ENCODE measurements at places on chromosomes 13 and 19.

GRCh38 chr13:74560325-74560724 lies 426.1 kb upstream of the KLF12 start:
- DNase-seq, result no peak

DNA sequence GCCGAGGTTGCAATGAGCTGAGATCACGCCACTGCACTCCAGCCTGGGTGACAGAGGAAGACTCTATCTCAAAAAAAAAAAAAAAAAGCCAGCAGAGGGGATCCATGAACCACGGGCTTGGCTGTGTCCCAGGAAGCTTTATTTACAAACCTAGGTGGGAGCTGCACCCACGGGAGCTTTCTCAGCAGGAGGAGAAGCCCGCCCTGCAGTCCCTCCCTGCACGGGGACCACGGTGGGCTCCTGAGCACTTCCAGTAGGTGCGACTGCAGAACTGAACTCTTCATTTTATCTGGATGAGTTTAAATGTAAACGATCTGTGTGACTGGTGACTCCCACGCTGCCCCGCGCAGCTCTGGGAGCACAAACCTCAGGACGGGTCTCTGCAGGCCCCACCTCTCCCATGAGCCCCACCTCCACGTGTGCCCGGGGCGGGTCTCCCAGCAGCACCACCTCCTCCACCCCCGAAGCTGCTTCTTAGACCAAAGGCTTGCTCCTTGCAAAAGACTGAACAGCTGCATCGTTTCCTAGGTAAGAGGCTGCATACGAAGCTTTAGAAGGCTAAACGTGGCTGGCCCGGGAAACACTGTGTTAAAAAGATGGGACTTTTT lies 66.4 kb downstream of the SPACA7 start:
- no peak for DNase-seq

DNA sequence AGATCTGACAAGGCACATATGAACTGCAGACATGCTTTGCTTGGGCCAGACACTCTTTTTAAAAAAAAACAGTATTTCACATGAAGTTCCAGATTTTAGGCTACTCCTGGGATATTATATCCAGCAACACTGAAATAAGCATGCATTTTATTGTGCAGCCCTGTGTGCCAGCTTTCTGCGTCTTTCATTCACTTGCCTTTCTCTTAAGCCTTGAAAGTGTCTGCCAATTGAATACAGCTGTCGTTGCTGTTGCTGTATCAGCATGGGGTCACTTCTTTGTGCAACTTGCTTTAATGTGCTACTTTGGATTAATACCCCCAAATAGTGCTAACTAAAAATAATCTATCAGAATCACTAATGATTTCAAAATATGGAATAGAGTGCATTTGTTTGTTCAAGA lies 657.8 kb downstream of the SLITRK6 start:
- no peak for DNase-seq

DNA sequence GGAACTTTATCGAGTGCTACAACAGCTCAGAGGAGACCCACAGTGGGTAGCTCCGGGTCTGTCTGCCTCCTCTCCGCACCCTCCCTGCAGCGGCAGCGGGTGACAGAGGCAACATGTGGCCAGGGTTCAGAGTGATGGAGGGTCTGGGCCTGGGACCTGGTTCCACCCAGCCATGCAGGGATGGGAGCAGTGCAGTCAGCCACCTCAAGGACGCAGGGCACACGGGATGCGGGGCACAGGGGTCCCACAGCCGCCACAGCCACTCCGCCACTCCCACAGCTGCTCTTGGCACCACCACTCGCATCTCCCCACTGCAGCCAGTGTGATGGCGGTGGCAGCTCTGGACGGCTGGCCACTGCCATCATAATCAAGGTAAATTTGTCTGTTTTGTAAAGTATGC lies 892.9 kb downstream of the OLFM4 start:
- DNase-seq, result no peak

- peak; percentile 68 for DNase-seq
Measured at GRCh38 chr13:46168341-46168740, 13.6 kb downstream of the LCP1 start.

DNA sequence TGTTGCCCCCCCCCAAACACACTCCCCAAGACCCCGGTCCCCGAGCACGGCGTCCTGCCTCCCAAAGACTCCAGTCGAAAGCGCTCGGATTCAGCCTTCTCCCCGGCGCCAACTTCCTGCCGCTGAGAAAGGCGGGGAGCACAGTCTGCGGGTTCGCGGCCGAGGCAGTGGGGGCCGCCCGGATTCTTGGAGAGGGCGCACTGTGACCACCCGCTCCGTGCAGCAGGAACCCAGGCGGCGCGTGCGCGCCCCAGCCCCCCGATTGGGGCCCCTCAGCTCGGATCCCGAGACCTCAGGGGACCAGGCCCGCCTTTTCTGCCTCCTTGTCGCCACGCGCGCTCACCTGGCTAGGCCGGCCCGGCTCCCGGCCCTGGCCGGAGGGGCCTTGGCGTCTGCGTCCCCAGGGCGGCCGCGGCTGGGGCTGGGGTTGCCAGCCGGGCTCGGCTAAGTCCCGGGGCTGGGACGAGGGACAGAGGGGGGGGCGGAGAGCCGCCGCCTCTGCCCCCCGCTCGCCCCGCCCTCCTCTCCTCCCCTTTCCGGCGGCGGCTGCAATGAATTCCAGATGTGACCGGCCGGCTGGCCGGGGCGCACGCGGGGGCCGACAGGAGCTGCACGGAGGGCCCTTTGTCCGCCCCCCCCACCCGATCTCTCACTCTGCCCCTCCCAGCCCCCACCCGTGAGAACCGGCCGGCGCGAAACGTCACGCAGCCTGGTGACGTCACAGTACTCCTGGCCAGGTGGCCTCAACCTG lies at the start of gene S1PR2:
TSS of gene S1PR2 (minus strand) at position 471 of the 751 bp plus-strand sequence. CDS start 6,426 bp downstream, outside the sequence.
- DNase-seq, result peak; percentile 81

DNA sequence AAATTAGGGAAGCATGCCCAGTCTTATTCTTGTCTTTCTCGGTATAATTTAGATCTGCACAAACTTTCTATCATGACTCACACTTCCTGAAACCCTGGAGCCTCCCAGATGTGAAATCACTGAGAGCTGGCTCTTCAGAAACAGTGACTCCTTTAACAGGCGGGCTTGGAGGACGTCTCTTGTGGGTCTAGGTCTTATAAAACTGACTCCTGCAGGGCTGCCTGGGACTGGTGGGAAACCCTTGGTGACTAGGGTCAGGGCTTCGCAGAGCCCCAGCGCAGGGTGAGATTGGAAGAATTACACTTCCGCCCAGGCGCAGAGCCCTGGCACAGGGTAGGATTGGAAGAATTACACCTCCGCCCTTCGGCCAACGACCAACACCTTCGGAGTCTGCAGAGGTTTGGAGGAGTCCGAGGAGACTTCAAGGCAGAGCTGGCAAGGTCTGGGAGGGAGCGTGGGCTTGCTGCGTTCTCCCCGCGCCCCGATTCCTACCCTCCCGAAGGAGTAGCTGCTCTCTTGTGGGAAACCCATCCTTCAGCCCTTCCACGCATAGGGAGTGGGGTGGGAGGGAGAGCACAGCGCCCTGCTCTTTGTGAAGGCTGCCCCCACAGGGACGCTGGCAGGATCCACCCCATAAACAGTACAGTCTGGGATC lies 43.4 kb upstream of the MAP3K10 start:
- peak; percentile 19 for DNase-seq

DNA sequence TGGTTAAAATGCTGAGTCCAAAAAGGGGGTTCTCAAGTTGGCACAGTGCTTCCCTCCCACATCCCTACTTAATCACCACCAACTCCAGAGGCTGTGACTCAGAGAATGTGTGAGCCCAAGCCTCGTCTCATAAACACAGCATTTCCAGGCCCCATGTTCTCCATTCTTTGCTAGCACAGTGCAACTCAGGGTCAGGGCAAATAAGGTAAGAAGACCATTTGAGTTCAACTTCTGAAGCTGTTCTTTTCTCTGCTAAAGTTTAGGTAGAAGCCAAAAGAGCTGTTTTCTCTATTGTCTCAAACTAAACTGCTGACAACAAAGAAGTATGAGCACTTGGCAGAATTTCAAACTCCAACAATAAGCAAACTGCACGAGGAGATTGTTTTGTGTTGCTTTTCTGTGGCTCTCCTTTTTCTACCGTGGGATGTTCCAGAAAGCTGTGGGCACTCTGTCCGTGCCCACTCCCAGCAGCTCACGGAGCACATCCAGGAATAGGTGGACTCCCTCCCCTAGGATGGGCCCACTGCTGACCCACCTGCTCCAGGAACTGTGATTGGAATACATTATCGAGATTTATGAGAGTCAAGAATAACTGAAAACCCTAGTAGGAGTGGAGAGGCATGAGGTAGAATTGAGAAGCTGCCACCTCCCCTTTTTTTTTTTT lies 494.3 kb downstream of the COG6 start:
- DNase-seq, result no peak

- DNase-seq, result no peak
Measured at GRCh38 chr19:13429563-13429962, 76.7 kb downstream of the CACNA1A start.

GRCh38 chr19:4897146-4897545 lies 5.5 kb downstream of the ARRDC5 start:
- DNase-seq, result no peak

DNA sequence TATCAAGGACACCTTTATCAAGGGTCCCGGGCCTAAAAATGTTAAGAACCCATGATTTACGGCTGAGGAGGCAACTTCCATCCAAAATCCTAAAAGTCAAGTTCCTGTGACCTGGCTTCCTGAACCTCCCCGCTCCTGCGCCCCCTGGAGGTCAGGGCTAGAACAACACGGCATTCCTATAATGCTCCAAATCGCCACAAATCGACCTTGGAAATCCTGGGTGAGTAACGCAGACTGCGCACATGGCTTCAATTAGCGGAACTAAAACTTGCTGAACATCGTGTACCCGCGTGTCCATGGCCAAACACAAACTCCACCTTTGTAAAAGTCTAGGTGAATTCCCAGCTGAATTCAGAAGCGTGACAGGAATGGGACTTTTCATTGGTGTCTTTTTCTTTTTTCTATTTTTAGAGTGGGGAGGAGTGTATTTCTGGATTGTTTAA lies 4.3 kb upstream of the C5AR1 start:
- DNase-seq, result peak; percentile 72

DNA sequence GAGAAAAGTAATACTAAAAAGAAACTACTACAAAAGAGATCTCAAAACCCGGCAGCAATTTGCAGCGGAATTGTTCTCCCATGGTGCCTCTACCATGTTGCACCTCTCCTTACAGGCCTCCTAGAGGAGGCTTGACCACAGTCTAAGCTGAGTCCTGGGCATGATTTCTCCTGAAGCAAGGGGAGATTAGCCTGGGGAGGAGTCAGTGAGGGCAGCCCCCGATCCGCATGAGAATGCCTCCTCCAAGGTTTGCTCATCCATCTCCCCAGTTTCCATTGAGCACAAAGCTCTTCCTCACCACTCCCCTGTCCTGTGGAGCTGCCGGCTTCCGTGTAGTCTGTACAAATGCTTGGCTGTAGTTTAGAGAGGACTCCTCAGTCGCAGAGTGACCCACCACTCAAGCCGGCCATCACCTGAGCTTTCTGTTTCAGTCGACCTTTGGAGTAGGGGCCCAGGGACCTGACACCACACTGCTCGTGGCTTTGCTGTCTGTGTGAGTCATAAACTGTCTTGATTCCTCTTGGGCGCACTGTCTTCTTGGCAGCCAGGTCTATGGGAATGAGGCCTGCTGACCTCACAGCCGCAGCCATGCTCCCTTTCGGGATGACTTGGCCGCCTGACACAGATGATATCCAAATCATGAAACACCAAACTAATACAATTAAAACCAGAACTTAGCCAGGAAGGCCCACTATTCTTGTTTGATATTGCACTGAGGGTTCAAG lies 72.3 kb downstream of the C1QTNF9 start:
- peak; percentile 13 for DNase-seq

GRCh38 chr13:38602266-38602665 lies 84.6 kb upstream of the FREM2 start:
- DNase-seq, result no peak

- DNase-seq, result no peak
Measured at GRCh38 chr13:95677564-95678266, 776 bp downstream of the DNAJC3 start.

- no peak for DNase-seq
Measured at GRCh38 chr13:41468631-41469030, 11.3 kb downstream of the RGCC start.

DNA sequence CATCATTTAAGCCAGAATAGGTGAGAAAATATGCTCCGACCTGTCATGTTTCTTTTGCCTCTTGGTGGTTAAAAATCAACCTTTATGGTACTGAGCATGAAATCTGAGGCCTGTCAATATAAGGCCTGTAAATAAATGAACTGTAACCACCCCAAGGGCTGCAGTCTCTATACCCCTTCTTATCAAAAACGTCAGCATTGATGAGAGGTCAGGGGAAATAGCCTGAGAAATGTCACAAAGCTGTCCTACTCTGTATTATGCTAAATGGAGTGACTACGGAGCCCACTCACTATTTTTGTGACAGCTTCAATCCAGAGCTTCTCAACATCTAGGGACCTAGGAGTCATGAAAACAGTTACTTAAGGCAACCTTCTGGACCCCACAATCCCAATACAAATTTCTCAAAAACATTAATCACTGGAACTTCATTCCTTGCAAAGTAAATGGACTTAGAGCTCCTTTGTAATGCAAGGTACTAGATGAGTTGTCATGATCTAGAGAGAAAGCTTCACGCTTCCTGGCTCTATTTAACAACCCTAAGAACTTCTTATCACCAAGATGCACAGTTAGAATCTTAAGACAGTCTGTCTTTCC lies 2.7 kb upstream of the RAP2A start:
- no peak for DNase-seq

- peak; percentile 32 for DNase-seq
Measured at GRCh38 chr19:51450730-51451307, 7.4 kb downstream of the SIGLEC8 start.

DNA sequence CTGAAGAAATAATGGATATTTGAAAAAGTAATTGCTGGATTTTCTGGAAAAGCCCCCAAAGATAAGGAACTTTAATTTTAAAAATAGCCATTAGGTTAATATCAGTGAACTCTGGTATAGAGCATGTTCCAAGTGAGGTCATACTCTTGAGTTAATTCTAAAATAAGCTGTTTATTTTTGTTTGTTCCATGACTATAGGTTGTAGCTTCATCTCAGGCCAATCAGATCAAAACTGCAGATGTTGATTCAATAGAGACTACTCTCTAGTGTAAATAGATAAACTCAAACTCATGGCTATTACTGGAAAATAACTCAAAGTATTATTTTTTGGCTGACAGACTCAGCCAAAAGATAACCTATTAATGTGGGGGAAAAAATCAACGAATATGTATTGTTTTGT lies 815.1 kb downstream of the DIAPH3 start:
- DNase-seq, result no peak

DNA sequence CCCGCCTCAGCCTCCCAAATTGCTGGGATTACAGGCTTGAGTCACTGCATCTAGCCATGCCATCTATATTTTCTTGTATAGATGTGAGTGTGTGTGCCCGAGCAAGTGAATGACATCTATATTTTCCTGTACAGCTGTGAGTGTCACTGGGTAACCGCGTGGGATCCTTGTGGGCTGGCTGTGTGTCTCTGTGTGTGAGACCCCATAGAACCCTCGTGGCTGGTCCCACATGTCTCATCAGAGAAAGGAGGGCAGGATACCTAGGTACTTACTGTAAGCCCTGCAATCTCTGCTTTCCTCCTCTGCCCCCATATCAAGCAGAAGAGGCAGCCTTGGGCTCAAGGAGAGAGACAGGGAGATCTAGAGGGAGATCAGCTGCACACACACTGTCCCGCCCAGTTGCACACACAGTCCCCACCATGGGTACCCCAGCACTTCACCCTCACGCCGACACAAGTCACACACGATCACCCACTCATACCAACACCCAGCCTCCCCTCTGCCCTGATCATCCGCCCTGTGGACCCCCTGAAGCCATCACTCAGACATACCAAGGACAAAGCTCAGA lies 655 bp downstream of the DENND1C start:
- DNase-seq, result peak; percentile 41

Data from stimulated activated naive CD8-positive, alpha-beta T cell treated with anti-CD3 and anti-CD28 coated beads, Interleukin-15, Interleukin-2, amounts not matched to agents 100 U/mL and 50 U/mL, for 24 hours (primary cell).